ENCODE measurements at places on chromosomes 6 and 20.
A peak's percentile ranks its signal among the peaks of the same experiment; 100 is the strongest.

GRCh38 chr20:4708856-4709255, 12.9 kb upstream of the PRND start:
- DNase-seq: no peak

GRCh38 chr6:158803733-158804143, 15.4 kb downstream of the EZR start:
- peak; percentile 40 for DNase-seq

GRCh38 chr20:41178904-41179432, 41.6 kb downstream of the PLCG1 start:
- peak; percentile 5 for DNase-seq

- no peak for DNase-seq
Observed at GRCh38 chr6:54236984-54237383, 71.3 kb upstream of the TINAG start.

DNA sequence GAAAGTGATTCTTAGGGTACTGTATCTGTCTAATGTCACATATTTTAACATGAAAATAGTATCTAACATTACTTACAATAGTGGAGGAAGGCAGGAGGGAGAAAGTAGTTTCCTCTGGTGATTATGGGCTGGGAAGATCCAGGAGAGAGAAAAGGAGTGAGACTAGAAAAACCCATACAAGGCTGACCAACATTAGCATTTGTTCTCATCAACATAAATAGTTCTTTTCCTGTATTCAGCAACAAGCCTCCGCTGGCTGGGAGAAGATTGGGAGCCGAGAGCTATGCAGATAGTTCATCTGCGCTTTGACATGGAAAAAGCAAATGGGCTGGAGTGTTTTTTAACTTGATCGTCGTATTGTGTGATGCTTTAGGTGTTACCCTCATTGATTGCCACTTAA, 239.4 kb downstream of the PHACTR1 start:
- DNase-seq: no peak

DNA sequence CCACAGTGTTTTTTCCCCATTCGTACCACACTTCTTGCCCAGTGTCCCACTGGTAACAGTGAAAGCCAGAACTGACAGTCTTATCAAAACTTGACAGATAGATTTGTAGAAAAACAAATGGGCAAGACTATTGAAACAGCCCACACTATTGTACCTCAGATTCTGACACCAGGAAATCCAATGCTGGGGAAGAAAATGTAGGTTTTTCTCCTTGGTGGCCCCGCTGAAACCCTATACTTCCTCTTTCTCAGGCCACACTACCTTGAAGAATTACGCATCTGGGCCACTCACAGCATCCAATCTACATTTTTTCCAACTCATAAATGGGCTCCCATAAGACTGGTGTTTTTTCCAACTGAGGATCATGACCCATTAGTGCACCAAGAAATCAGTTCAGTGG, 90.9 kb upstream of the HDDC2 start:
- no peak for DNase-seq

DNA sequence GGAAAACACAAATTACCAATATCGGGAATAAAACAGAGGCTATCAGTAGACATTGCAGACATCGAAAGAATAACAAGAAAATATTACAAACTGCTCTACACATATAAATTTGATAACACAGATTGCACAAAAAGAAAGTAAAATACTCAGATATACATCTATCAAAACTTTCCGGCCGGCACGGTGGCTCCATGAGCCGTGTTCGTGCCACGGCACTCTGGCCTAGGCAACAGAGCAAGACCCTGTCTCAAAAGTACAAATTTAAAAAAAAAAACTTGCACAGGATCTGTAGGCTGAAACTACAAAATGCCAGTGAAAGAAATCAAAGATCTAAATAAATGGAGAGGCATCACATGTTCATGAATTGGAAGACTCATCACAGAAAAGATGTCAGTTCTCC, 49.4 kb downstream of the SNX5 start:
- DNase-seq: no peak

GRCh38 chr6:38688579-38689087, 14.3 kb downstream of the GLO1 start:
- DNase-seq: no peak

DNA sequence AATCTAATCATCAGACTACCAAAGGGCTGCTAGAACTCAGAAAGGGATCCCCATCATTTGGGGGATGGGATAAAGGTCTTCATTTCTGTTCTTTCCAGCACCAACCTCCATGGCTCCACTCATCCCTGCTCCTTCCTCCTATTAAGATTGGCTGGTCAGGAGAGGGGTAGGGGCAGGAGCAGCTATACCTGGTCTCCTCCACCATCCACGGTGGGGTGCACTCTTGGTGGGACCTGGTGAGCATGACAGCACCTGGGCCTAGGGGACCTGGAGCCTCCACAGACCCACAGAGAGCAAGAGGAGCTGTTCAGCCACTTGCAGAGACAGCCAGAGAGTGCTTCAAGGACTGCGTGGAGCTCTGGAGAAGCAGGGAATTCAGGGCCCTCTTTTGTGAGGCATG, 6.1 kb upstream of the ULBP2 start:
- no peak for DNase-seq

DNA sequence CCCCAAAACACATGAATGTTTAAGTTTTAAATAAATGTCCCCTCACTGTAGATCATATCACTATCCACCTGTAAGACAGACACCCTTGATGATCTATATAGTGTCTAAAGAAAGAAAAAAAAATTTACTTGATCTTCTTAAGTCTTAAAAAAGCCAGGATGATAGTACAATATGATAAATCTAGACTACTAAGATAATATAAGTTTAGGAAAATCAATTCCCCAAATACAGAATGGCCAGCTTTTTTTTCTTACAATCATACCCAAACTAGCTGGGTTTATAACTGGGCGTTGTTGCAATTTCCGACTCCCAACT, 14.4 kb downstream of the ZNF217 start:
- DNase-seq: no peak

DNA sequence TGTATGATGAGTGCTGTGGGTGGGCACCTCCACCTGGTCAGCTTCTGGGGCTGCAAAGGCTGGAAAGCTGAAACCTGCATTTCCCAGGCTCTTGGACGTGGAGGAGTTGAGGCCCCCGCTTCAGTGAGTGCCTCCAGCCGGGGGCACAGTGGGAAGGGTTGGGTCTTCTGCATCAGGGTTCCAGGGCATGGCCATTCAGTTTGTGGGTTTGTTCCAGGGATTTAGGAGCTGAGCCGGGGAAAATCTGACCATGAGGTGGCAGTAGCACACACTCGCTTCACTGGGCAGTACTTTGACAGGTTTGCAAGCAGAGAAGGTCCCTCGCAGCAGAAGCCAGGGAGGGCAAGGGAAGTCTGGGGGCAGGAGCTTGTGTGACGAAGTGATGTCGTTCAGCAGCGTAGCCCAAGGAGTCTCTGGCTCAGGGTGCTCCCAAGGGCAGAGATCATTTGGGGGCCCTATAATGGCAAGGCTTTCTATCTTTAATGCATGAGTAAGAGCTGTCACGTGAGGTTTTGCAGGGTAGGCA, 69.5 kb upstream of the SULF2 start:
- DNase-seq: peak; percentile 15

GRCh38 chr6:144360401-144360800, 75.3 kb downstream of the UTRN start:
- DNase-seq: no peak

GRCh38 chr6:39778581-39779255, 13.5 kb upstream of the DAAM2 start:
- DNase-seq: no peak

DNA sequence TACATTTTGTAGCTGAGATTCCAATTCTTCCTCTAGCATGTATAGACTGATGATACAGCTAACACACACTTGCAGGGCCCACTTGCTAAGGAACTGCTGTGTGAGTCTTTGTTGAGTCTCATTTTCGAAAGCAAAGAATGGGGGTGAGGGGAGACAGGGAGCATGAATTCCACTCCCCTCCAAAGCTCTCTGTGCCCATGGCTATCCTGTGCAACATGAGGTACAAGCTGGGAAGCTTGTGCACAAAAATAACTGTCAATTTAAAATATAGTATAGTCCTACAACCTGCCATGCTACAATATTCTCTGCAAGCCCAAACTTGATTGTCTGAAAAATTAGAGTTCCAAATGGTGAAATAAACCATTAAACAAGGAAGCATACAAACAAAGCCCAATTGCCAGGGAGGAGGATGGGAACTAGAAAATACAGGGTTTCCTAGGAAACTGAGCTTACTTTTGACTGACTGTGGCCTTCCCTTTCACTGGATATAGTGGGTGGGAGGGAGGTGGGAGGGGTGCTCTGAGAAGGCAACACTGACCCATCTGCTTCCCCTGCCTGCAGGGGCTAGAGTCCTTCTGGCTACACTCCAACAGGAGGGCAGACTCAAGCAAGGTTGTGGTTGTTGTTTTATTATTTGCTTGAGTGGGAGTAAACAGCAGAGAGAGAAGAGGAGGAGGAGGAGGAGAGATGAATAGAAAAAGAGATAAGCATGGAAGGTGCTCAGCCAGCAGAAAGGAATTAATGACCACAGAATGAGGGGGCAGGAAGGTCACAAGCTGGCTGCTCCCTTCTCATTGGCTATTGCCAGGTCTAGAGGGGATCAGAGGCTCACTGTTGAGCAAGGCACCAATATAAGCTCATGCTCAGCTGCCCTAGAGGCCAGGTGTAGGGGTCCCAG, 84.6 kb downstream of the FYN start:
- DNase-seq: no peak

DNA sequence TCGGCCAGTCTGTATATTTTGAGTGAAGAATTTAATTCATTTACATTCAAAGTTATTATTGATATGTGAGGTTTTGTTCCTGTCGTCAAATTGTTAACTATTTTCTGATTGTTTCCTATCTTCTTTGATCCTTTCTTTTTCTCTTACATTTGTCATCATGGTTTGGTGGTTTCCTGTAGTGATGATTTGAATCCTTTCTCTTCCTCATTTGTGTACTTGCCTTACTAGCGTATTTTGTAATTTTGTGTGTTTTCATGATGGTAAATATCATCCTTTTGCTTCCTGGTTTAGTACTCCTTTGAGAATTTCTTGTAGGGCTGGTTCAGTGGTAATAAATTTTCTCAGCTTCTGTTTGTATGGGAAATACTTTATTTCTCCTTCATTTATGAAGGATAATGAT, 151.7 kb upstream of the CEP162 start:
- no peak for DNase-seq

GRCh38 chr20:13105864-13106457, 97.2 kb downstream of the SPTLC3 start:
- DNase-seq: no peak

DNA sequence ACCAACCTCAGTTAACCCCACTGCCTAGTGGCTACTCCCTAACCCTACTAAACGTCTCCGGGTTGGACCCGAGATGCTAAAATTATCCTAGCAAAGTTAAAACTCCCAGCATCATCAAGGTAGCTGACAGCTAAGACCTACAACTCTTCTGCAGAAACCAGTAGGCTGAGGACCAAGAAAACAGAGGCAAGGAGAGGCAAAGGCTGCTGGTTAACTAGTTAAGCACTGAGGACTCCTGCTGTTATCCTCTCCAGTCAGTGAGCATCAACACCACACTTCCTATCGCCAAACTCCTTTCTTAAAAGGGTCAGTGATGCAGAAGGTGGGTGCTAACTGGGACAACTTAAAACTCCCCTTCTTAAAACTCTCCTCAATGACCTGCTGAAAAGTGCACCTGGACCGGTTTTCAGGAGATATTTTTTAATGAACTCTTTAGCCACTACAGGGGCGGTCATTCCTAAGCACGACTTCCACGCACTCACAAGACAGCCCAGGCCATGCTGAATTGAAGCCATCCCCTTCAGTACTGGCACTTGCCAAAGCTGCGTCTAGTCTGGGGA, 1.7 kb downstream of the TRERF1 start:
- DNase-seq: no peak

DNA sequence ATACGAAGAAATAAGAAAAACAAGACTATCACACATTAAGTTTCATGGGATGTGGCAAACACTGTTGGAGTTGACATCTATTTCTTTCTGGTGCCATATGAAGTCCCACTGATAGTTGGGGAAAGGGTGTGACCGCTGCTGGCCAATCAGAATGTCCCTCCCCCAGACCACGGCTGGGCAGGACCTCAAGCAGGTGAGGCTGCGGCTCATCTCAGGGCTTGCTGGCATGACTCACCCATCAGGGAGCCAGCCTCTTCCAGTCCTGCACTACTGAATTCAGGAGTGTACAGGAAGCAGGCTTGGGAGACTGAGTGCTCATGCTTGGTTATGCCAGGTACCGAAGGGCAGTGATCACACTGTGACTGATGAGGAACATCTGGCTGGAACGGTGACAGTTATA, 18.9 kb downstream of the PREP start:
- no peak for DNase-seq

- no peak for DNase-seq
Observed at GRCh38 chr6:11120271-11121005, 8.9 kb upstream of the ERVFRD-1 start.

GRCh38 chr6:161134550-161135298, 139.1 kb downstream of the AGPAT4 start:
- no peak for DNase-seq

GRCh38 chr6:37840940-37841300, 21.4 kb downstream of the ZFAND3 start:
- no peak for DNase-seq

DNA sequence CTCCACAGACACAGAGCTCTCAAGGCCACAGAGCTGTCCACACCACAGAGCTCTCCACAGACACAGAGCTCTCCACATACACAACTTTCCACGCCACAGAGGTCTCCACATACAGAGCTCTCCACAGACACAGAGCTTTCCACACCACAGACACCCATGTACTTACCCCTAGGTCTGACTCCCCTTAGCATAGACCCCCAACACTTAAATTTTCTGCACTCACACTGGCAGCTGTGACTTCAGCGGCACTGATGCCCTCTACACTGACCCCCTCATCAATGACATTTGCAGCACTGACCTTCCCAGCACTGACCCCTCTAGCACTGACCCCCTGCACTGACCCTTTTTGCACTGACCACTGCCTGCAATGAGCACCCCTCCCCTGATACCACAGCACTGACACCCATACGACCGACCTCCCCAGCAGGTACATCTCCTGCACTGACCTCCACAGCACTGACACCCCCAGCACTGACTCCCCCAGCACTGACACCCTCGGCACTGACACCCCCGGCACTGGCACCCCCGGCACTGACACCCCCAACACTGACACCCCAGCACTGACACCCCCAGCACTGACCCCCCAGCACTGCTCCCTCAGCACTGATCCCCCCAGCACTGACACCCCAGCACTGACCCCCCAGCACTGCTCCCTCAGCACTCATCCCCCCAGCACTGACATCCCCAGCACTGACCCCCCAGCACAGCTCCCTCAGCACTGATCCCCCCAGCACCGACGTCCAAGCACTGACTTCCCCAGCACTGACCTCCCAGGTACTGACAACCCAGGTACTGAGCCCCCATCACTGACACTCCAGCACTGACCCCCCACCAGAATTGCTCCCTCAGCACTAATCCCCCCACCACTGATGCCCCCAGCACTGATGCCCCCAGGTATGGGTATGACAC, 56.5 kb downstream of the ERMARD start:
- DNase-seq: no peak
